NCI-H1105 treated with DMSO at 0.1 percent for 48 hours (cell line): ENCODE measurements at places on chromosomes 11 and 22.

- no peak for DNase-seq
Measured at GRCh38 chr11:68942095-68942620, 38.5 kb downstream of the IGHMBP2 start.

GRCh38 chr22:17112491-17113042 lies 8.6 kb downstream of the TMEM121B start:
- no peak for DNase-seq

- DNase-seq = no peak
Measured at GRCh38 chr11:12117611-12118010, 7.2 kb downstream of the MICAL2 start.

GRCh38 chr11:30125456-30125855 lies 105.4 kb upstream of the FSHB start:
- no peak for DNase-seq

DNA sequence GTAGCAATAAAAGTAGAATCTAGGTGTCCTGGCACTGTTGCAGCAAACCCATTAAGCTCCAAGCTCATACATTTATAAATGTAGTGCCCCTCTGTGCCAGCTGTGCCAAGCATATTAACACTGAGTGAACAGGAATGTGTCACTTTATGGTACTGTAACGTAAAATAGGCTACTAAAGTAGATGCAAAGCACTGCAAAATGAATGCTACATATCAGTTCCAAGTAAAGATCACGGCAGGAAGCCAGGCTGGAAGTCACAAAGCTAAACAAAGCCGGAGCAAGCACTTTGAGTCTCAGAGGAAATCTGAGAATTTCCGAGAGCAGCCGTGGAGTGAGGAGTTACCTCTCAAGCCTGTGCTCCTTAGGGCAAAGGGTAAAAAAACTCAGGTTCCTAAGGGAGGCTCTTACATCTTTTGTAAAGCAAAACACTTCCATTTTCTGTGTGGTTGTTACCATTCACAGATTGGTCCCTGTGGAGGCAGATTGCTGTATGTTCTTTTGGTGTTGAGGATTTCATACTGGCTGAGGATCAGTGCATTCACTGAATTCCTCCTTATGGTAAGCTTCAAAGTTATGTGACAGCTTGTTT lies 85.7 kb downstream of the WNT11 start:
- DNase-seq = no peak

DNA sequence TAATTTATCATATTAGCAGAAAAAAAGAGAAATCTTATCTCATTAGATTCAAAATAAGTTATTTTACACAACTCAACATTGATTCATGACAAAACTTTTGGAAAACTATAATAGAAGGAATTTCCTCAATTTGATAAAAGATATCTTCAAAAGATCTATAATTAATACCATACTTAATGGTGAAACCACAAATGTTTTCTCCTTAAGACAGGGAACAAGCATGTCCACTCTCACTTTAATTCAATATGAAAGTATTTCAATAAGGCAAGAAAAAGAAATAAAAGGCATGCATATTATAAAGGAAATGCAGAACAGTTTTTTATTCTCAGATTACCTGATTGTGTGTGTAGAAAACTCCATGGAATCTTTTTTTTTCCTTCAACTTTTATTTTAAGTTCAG lies 23.6 kb downstream of the MTNR1B start:
- no peak for DNase-seq

DNA sequence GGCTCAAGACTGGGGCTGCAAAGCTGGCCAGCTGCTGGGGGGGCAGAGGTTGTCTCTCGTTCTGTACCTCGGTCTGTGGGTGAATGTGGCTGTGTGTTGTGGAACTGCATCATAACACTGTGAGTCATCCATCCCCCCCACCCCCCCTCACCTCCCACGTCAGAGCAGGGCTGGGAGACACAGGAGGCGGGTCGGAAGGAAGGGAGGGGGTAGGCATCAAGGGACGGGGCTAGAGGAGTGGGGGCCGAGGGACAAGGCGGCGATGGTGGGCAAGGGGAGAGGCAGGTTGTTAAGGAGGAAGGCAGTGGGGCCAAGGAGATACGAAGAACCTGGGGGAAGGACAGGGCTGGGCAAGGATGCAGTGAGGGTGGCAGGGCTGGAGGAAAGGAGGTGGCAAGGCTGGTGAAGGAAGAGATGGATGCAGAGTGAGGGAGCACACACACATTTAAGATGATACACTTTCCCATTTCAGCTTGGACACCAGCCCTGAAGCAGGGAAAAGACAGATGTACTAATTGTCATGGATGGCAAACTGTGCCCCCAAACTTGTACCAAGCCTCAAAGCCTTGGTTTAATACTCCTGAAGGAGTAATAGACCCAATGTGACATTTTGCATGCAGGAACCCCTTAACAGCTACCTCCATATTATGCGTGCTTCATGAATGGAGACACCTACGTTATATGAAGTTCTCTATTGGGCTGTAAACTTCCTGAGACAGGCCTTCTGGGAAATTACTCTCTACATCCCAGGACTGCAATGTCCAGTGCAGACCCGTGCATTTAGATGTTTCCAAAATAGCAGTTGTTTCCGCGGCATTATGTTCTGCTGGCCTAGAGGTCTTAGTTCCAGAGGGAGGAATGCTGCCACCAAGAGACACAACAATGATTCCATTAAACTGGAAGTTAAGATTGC lies at the start of gene YPEL4:
TSS of gene YPEL4 (minus strand) at position 87 of the 913 bp plus-strand sequence. CDS start 2,805 bp downstream, outside the sequence.
- DNase-seq = peak; percentile 18

DNA sequence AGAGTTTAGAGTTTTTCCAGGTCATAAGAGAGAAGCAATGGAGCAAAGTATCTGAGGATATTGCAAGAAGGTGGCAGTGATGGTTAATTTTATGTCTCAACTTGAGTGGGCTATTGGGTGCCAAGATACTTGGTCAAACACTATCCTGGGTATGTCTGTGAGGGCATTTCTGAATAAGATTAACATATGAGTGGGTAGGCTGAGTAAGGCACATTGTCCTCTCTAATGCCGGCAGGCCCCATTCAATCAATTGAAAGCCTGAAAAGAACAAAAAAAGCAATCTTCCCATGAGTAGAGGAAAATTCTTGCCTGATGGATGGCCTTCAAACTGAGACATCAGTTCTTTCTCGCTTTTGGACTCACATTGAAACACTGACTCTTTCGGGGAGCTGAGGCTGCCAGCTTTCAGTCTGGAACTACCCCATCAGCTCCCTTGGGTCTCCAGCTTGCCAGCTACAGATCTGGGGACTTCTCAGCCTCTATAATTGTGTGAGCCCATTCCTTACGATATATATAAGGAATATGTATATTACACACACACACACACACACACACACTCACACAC lies 228.8 kb downstream of the BUD13 start:
- DNase-seq = no peak

DNA sequence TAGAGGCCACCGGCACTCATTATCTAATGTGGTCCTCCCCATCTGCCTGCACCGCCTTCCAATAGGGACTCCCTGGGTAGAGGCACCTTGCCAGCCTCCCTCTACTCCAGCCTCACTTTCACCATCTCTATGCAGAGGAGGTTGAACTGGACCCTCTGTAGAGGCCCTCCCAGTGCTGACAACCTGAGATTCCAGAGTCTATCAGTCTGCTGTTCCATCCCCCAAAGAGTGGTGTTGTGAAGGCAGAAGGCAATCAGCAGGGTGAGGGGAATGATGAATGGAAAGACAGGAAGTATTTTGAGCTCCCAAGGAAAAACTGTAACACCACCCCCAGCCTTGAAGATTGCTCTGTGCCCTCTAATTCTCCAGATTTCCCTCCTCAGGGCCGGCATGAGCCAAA lies 77.9 kb downstream of the THAP12 start:
- no peak for DNase-seq

DNA sequence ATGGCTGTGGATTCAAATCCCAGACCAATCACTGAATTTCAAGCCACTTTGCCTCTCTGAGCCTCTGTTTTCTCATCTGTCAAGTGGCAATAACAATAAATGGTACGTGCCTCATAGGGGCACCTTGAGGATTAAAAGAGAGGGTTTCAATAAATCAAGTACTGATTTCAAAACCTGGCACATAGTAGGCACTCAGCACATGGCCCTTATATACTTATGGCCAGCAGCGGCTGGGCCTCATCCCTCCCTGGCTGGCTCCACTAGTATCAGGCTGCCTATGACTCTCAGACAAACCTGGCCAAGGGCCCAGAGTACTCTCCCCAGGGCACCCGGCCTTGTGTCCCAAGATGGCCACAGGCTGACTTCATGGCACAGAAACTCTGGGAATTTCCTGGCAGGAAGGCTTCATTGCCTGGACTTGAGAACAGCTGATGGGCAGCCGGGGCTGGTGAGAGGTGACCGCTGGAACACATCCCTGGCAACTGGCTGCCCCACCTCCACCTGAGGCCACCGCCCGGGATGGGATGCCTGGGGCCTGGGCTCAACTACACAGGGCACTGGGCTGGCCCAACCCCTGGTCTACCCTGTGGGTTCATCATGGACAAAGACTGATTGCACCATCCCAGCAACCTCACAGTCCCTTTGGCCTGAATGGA lies 3.4 kb downstream of the FADS3 start:
- DNase-seq = no peak

GRCh38 chr22:35476341-35476740 lies 64.3 kb upstream of the RASD2 start:
- no peak for DNase-seq

- DNase-seq = no peak
Measured at GRCh38 chr11:73902303-73902702, 25.5 kb downstream of the PAAF1 start.

- no peak for DNase-seq
Measured at GRCh38 chr22:29329581-29329980, 14.1 kb upstream of the RASL10A start.

DNA sequence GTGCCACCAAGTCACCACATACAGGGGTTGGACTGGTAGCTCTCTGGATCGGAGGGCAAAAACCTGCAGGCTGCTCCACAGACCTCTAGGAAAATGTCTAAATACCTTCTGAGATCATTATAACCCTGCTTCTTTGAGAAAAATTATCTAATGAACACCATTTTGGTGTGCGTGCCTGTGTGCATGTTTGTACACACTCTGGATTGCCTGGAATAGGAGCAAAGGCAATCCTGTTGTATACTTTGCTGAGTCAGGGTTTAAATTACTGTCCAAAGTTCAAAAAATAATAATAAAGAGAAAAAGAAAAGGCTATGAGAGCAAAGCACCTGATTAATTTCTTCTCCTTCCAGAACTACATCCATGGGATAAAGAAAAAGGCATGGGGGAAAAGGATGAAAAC lies 11.0 kb downstream of the JAML start:
- no peak for DNase-seq

GRCh38 chr11:43034341-43034740 lies 277.5 kb upstream of the API5 start:
- DNase-seq = no peak

- peak; percentile 92 for DNase-seq
Measured at GRCh38 chr11:94623120-94623735, 56.1 kb downstream of the PIWIL4 start.

DNA sequence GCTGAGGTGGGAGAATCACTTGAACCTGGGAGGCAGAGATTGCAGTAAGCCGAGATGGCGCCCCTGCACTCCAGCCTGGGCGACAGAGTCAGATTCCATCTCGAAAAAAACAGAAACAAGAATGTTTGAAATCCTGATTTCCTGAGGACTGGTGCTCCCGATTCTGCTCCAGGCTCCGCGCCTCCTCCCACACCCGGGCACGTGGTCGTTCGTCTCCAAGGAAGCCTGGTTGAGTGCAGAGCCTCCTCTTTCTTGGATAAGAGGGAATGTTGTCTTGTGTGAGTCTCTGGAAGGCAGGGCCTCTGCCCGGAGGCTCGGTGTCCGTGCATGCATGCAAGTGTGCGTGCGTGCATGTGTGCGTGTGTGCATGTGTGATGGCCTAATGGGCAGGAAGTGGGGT lies 30.1 kb downstream of the BRSK2 start:
- DNase-seq = no peak

DNA sequence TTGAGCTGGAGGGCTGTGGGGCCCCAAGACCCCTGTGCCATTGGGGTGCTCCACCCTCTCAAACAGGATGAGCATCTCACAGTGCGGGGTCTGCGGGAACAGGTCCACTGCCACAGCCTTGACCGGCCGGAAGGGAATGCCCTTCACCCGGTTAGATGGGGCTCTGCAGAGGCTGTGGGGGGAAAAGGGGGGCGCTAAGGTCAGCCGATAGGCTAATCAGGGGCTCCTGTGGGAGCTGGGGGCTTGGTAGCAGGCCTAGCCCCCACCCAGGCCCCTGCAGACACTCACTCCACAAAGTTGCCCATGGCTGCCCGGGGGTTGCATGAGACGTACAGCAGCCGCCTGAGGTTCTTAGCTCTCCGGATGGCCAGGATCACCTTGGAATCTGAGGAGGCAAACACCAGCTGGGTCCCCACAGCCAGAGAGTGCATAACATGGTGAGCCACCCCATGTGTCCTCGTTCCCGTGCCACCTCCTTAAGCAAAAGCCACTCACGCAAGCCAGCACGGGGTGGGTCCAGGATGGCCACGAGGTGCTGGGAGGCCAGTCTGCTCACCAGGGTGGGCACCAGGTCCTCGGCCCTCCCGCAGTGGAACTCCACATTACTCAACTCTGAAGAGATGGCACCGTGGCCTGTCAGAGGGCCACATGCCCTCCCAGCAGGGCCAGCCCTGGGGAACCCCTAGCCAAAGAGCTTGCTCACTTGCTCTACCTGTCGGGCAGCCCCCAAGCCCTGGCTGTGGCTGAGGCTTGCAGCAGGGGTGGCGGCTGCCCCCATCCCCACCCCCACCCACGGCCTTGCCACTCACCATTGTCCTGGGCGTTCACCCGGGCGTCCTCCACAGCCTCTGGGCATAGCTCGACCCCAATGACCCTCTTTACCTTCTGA lies 3.0 kb upstream of the RANBP1 start:
- DNase-seq = no peak

GRCh38 chr22:20635227-20635591 lies 127.8 kb downstream of the MED15 start:
- DNase-seq = no peak

DNA sequence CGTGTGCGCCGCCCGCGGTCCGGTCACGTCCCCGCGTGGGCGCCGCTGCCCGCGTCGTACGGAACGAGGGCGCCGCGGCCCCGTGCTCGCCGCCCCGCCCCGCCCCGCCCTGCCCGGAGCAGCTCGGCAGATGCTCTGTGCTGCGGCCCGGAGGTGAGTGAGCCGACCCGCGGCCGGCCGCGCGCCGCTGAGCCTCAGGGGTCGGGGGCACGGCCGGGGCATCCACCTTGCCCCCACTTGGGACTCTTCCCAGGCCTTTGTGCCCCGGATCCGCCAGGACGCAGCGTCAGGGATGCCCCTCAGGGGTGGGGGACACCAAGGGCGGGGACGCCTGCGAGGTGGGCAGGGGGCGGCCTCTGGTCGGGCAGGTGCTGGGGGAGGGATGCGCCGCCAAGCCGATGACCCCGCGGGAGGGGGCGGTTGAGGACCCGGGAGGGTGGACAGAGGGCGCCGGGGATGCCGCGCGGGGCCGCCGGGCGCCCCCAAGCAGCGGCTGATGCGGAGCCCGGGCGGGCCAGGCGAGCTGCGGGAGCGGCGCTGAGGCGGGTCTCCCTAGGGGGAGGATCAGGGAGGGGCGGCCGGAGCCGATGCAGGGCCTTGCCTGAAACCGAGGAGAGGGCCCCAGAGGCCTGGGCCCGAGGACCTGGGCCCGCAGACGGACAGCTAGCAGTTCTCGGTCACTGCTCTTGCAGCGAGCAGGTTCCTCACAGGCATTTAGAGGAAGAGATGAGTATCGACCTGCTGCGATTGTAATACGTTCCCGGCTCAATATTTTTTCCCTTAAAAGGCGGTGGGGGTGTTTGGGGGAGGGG lies at the start of gene GNAZ:
TSS of gene GNAZ (plus strand) at position 102 of the 812 bp plus-strand sequence. CDS start 25,177 bp downstream, outside the sequence.
- peak; percentile 31 for DNase-seq

- DNase-seq = peak; percentile 38
Measured at GRCh38 chr22:32103658-32104315, 55.3 kb downstream of the C22orf42 start.

- no peak for DNase-seq
Measured at GRCh38 chr11:66226101-66226500, 42.3 kb upstream of the RAB1B start.

GRCh38 chr11:100752371-100753171 lies 65.5 kb downstream of the ARHGAP42 start:
- peak; percentile 33 for DNase-seq
